T-cell (primary cell): ENCODE measurements at places on chromosomes 1 and 21.

DNA sequence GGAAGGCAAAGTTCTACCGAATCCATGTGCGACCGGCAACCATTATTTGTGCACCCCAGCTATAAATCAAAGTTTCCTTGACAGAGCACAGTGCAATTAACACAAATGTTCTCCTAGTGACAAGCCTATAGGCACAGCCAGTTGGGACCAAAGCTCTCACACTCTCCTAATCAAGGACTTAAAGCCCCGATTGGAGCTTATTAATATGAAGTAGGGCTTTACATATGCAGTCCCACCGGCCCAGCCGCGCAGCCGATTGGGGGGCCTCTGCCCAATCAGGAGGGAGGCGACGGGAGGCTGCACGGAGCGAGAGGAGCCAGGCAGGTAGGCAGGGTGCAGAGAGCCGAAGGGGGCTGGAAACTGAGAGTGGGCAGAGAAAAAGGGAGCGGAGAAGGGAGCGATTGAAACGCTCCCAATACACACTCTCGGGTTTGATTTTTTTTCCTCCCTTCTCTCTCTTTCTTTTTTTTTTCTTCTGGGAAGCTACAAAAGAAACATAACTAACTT lies at the start of gene ESRRG:
Gene ESRRG (minus strand): TSS at position 156 of the 507 bp plus-strand sequence. CDS start 130 bp downstream, at position 26.
- no peak for DNase-seq

DNA sequence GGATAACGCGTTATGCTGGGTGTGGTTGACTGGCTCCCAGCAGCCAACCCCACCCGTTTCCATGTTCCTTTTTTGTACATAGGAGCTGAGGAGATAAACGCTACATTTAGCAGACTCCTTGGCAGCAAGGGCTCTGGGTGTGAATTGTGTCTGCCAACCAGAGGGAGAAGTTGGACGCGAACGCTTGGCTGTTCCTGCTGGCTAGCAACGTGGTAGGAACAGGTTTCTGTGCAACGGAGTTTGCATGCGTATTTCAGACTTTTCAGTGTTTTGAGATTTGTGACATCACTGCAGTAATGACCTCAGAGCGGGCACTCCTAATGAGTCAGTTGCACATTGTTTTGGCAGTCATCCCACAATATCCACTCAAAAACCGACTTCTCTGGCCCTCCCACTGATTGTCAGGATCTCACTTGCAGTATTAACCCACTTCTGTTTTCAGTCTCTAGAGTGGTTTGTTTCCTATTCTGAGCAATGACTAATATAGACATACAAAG lies 98.7 kb upstream of the RGS1 start:
- no peak for DNase-seq

GRCh38 chr21:15282665-15283064 lies 217.9 kb upstream of the NRIP1 start:
- no peak for DNase-seq

- DNase-seq = peak; percentile 40
Measured at GRCh38 chr1:2894381-2895041, 93.0 kb upstream of the TTC34 start.

DNA sequence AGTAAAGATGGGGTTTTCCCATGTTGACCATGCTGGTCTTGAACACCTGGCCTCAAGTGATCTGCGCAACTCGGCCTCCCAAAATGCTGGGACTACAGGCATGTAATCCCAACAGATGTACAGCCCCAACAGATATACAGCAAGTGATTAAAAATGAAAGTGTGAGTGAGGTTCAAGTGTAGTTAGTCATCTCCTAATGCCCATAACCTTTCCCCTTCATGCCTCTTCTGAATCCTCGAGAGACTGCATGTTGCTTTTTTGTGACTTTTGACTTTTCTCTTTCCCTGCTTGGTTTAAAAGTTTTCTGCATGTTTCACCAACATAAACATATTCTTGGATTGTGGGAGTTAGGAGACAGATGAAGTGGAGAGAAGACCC lies 31.2 kb downstream of the KCNK2 start:
- DNase-seq = no peak

DNA sequence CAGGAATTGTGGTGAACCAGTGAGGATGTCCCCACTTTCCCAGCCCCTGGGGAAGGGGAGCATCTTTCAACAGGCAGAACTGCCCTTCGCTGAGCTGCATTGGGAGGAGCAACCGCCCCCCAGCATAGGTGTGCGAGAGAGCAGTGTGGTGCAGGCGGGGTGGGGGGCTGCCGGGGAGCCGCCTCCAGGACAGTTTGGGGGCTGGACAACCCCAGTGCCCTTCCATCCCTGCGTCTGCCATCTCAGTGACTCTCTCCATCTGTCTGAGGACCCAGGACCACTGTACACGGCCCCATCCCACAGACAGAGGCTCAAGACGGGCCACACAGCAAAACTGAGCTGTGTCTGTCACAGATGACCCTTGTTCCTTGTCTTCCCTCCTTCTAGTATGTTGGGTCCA lies 14.2 kb downstream of the PODN start:
- DNase-seq = no peak

GRCh38 chr21:33019885-33020557 lies 5.7 kb upstream of the OLIG2 start:
- DNase-seq = no peak

GRCh38 chr21:46254208-46254975 lies 25.8 kb upstream of the LSS start:
- DNase-seq = no peak

- DNase-seq = peak; percentile 31
Measured at GRCh38 chr1:77281491-77282186, at the start of gene AK5. Gene AK5 (plus strand): TSS chr1:77282019. CDS start chr1:77282314, 295 bp downstream.

DNA sequence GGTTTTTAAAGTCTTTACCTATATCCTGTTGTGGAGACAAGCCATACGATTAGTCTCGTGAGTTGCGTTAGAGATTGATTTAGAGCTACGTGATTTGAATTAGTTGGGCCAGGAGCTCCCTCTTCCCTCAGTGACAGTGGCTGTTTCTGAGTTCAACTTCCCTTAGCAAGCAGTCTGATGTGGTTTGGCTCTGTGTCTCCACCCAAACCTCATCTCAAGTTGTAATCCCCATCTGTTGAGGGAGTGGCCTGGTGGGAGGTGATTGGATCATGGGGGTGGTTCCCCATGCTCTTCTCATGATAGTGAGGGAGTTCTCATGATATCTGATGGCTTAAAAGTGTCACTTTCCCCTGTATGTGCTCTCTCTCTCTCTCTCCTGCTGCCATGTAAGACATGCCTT lies 192.9 kb upstream of the PTGFR start:
- DNase-seq = no peak

DNA sequence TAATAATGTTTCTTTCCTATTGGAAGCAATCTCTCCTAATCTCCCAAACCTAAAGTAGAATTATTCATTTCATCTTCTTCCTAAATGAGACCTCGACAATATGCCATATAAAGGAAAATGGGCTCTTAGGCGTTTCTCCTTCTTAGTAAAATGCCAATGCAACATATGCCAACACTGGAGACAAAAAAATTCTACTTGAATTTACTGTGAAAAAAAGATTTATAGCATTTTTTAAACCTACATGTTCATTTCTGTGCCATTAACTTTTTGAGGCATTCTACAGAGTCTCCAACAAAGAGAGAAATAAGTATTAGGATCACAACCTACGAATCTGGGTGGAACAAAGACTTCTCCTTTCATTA lies 1.3 kb downstream of the WDR47 start:
- no peak for DNase-seq

DNA sequence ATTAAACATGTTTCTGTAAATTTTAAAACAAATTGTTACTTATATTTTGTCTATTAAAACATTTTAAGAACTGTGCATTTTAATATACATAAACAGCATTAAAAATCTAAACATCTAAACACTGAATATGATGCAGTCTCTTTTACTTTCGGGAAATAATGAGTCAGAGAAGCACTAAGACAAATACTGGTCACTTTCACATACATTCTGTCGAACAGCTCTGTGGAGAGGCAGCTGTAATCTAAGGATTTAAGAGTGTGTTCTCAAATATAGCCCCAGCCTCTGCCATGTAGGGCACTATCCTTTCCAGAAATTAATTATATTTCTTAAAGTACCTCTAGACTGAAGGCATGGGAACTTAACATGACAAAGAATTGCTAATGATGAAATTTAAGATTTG lies 89.6 kb upstream of the PTGFR start:
- DNase-seq = no peak

- DNase-seq = no peak
Measured at GRCh38 chr1:113975211-113975895, 3.9 kb upstream of the OLFML3 start.

DNA sequence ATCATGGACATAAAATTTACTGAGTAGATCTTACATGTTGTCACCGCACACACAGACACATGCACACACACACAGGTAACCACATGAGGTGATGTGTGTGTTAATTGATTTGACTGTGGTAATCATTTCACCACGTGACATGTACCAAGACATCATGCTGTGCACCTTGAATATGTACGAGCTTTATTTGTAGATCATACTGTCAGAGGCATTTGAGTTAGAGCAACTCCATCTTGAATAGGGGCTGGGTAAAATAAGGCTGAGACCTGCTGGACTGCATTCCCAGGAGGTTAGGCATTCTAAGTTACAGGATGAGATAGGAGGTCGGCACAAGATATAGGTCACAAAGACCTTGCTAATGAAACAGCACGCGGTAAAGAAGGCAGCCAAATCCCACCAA lies 31.7 kb upstream of the TRIM17 start:
- no peak for DNase-seq

DNA sequence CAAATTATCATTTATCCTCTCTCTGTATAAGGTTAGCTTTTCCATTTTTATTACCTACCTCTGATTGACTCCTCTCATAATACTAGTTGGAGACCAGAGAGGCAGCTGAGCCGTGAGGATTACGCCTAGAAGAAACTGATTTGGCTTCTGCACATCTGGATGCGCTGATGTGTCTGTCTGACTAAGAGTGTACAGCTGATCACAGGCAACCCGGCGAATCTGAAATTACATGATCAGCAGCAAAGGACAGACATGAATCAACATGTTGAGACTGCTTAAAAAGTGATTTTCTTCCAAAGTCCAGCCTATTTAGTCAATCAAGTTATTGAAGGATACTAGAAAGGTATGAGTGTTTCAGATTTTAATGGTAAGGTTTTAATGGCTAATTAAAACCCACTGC lies 81.2 kb downstream of the PCSK9 start:
- no peak for DNase-seq

- no peak for DNase-seq
Measured at GRCh38 chr1:10704368-10704882, 92.0 kb downstream of the CASZ1 start.

DNA sequence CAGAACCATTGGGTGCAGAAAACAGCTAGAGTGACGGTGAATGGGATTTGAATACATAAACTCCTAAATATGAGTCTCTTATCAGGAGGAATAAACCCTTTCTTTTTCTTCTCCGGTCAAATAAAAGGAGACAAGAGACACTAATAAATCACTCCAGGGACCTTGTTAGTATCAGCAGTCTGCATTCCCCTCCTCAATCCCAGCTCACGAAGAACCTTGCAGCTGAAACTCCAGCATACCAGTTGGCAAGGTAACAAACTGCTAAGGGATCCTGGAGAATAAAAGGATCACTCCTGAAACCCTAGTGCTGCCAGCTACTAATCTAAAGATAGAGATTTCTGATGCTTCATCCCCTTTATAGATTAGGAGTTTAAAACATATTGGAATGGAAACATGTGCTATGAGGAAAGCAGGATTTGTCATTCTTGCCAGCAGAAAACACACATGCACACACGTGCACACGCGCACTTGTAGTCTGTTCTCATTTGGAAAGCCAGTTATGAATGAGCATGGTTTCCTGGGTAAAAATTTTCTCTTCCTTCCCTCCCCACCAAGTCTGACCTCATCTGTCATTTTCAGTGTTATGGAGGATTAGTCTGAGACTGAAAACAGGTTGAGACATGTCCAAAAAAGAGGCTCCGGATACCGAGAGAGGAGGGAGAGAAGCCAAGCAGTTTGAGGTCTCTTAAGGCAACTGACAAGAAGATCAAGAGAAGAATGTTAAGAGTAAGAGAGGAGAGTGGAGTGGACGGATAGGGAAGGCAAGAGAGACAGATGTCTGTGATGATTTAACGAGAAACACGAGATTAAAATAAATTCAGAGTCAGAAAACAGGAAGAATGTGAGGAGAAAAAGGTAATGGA lies 10.9 kb downstream of the IER5 start:
- no peak for DNase-seq

DNA sequence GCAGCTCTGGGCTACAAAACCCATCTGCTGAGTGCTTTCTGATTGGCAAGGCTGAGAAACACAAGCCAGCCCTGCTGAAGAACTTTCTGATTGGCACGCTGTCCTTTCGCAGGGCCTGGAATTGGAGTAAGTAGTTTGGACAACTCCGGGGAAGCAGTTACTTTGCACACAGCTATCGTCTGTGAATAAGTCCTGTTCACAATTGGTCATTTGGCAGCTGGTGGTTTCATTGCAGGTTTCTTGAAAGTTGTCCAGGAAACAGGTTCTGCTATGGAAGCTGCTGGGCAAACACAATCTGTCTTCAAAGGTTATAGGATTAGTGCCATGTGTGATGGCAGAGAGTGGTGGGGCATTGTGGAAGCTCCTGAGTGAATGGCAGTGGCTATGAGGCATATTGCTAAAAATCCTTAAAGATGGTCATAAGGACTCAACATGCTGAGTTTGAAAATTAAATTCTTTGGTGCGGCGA lies at the start of gene KRTAP27-1:
Gene KRTAP27-1 (minus strand): TSS at position 419 of the 469 bp plus-strand sequence. CDS start 26 bp downstream, at position 393.
- DNase-seq = no peak

DNA sequence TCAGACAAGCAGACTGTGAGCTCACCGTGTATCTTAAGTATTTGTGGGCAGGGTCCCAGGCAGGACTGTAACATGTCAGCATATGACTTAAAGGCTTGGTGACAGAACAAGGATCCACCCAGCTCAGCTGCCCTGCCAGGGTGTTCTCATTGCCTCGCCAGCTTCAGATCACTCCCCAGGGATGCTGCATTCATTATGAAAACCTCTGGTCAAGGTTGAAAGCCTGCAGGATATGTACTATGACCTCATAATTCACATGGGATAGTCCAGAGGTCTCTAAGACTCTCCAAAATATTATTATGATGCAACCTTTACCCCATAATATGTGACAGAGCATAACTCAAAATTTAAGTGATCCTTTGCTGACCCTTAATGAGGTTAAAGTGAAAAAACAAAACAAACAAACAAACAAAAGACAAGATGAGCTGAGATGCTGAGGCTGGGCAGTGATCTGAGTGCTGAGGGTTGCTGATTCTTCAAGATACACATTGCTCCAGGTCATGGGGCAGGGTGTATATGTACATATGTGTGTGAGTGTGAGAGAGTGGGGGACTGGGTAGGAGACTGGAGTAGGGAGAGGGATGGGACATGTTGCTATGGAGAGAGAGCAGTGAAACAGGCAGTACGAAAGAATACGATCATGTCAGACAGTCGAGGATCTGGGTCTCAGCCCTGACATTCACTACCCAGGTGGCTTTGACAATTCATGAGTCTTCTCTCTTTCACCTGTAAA lies 98.8 kb upstream of the DUSP10 start:
- no peak for DNase-seq

GRCh38 chr1:210407207-210407886 lies 78.6 kb downstream of the HHAT start:
- peak; percentile 59 for DNase-seq
